ENCODE measurements at places on chromosomes 16 and 17. TPM values are rescaled to one million over a fixed set of nuclear protein-coding genes. Genes with fewer than 3 reads are reported as not detected.

The SLC5A11 gene
- not detected for polyA plus RNA-seq

- DNase-seq = no peak
Observed at GRCh38 chr16:17224350-17224749, 246.4 kb downstream of the XYLT1 start.

The GPR142 gene
- polyA plus RNA-seq = not detected

DNA sequence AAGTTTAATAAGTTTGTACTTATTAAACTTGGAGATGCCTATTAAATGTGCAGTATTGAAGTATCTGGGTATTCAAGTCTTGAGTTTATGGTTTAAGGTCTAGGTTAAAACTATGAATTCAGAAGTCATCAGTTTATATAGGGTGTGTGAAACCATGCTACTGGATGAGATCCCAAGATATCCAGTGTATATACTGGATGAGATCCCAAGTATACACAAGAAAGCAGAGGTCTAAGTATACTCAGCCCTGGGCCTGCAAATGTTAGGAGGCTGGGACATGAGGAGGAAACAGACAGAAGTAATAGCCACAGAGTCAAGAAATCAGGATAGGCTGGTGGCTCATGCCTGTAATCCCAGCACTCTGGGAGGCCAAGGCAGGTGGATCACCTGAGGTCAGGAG, 194.4 kb upstream of the AXIN2 start:
- DNase-seq = no peak

The TMC5 gene
- 15.5 TPM for polyA plus RNA-seq
